ENCODE measurements at places on chromosomes 11 and 22.

GRCh38 chr11:705646-706438, at the start of gene EPS8L2:
Gene EPS8L2 (plus strand): TSS chr11:706231. CDS start chr11:709408, 3,177 bp downstream.
- no peak for DNase-seq

DNA sequence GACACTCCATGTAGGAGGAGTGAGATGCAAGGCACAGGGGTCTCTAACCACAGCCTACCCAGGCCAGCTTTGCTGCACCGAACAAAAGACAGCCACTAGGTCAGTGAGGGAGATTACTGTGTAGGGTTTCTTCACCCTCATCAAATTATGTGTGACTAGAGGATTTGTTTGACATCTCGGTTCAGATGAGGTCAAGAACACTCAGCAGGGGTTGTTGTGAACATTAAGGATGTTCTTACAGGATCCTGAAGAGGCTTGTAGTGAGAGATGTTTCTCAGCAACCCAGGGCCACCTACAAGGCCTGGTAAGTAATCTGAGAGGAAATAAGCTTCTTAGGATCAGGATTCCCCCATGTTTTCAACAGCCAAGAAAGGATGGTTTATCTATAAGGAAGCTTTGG, 202.1 kb downstream of the NXPE2 start:
- no peak for DNase-seq

GRCh38 chr22:46905834-46906233, 143.4 kb downstream of the TBC1D22A start:
- no peak for DNase-seq

DNA sequence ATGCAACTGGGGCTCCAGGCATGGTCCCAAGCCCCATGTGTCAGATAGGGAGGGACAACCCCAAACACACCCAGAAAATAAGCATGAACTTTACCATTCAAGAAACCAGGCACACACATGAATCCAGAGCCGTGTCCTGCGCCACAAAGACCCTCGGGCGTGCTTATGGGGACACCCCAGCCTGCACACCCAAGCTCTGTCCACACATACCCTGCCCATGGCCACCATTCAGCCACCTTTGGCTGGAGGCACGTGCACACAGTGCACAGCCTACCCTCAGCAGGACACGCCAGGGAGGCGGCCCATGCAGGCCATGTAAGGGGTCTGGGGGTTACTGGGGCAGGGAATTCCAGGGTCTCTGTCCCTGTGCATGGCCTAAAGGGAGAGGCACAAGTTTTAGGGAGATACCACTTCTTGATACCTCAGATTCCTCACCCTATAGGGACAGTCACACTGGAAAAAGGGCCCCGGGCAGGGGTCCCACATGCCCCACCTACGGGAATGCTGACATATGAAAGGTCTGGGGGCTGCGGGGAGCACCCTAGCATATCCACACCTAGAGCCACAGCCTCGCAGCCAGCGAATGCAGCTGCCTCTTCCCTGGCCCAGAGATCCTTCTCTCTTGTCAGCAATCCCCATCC, 20.6 kb downstream of the PACSIN2 start:
- DNase-seq: no peak

DNA sequence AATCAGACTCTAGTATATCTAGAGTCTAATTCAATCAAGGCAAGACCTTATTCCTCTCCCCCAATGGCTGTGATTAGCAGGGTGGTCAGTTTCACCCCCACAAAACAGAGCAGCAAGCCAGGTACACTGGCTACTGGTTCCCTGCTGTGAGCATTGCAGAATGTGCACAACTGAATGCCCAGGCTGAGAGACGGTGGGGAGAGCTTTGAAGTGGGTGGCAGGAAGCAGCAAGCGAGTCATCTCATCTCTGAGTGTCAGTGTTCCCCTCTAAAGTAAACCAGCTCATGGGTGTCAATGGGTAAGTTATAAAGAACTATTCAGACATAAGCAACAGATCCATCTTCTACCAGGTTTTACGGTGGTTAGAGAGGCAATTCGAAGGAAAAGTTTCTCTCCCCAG, 37.6 kb downstream of the GAB4 start:
- DNase-seq: no peak

GRCh38 chr11:119594639-119595249, 134.3 kb downstream of the NECTIN1 start:
- no peak for DNase-seq

GRCh38 chr11:93118276-93118675, 79.5 kb downstream of the SLC36A4 start:
- DNase-seq: no peak

DNA sequence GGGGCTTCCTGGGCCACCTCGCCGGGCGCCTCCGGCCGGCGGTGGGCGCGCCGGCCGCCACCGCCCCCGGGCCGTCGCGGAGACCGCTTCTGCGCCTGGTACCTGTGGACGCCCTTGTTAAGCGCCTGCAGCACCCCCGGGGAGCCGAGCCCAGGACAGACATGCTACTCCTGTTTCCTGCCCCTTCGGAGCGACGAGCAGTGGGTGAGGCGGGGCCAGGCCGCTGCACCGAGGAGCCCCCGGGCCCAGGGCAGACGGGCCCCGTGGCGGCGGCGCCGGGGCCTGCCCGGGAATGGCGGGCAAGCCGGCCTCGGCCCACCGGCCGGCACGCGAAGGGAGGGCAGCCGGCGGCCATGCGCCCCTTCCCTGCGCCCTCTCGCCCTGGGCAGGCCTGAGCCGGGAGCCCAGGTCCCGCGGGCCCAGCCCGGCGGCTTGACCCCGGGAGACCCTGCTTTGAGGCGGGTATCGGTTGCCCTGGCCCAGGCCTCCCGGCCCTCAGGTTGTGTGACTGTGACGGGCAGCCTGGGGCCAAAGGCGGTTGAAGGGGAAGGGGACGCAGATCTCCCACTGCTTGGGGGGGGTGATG, 789 bp upstream of the KDM2A start:
- peak; percentile 54 for DNase-seq

GRCh38 chr11:32348502-32348901, 86.8 kb downstream of the WT1 start:
- no peak for DNase-seq

DNA sequence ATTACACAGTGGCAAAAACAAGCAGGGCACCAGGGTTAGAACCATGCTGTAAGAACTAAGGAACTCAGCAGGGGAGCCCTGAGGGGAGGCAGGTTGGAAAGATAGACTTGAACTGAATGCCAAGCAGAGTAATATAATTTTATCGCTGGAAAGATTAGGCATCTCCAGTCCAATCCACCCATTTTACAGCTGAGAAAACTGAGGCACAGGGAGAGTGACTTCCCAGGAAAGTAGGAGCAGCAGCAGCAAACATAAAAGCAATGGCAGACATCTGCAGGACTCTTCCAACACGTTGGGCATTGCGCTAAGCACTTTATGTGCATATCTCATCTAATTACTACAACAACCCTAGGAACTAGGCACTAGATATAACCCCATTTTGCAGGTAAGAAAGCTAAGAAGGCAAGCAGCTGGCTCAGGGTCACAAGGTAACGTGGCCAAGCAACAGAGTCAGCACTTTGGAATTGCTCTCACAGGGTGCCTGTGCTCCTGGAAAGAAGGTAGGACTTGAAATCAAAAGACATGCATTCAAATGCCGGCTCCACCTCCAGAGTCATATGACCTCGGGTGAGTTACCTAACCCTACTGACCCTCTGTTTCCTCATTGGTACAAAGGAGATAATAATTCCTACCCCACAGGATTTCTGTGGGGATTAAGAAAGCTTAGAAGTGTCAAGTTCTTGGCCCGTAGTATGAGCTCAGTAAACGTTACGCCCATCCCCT, 215.3 kb downstream of the BARX2 start:
- no peak for DNase-seq

- no peak for DNase-seq
Measured at GRCh38 chr11:27348340-27348873, 14.6 kb downstream of the CCDC34 start.

DNA sequence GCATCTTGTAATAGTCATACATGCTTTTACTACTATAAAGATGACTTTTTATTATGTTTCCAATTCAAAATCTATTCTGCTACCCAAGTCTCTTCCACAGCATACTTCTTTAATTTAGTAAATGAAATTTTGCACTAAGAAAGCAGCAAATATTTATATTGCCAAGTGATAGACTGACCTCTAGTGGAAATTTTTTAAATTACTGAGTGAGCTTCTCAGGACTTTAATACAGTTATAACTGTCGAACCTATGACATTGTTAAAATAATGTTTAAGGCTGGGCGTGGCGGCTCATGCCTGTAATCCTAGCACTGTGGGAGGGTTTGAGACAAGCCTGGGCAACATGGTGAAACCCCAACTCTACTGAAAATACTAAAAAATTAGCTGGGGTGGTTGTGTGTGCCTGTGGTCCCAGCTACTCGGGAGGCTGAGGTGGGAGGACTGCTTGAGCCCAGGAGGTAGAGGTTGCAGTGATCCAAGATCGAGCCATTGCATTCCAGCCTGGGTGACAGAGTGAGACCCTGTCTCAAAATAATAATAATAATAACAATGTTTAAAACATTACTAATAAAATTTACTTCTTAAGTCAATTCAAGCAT, 27.3 kb downstream of the STK33 start:
- peak; percentile 27 for DNase-seq

GRCh38 chr22:39114112-39114511, 17.1 kb downstream of the APOBEC3H start:
- no peak for DNase-seq

GRCh38 chr11:35083431-35084238, 55.3 kb upstream of the CD44 start:
- peak; percentile 82 for DNase-seq

DNA sequence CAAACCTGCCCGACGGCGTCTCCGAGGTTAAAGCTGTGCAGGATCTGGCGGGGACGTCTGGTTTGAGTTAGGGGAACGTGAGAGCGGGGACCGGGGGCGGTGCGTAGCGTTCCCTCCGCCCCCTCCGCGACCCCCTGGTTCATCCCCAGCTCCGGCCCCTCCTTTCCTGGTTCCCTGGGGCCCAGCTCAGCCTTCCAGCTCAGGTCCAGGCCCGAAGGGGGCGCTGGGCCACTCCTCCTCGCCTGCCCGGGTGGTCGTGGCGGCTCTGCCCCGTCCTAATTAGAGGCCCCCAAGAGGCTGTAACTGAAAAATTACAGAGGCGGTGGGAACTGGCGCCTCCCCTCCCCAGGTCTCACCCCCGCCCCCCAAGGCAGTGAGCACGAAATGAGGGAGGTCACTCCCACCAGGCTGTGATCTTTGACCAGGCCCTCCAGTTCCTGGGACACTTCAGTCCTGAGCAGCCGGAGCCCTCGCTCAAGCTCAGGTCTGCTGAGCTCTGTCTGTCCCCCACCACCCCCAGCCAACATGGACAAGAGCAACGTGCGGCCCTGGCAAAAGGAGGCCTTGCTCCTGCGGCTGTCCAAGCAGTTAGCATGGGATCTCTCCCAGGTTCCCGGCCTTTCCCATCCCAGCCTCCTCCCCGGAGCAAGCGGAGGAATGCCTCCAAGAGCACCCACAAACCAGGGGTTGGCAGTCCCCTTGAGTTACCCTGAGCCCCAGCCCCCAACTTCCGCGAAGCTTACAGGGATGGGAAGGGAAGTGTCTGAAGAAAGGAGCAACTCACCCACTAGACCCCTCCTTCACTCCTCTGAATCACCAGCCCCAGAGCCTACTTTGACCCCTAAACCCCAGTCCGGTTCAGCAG, 3.3 kb downstream of the CD248 start:
- no peak for DNase-seq

GRCh38 chr11:110463153-110463552, 33.4 kb downstream of the FDX1 start:
- DNase-seq: no peak

DNA sequence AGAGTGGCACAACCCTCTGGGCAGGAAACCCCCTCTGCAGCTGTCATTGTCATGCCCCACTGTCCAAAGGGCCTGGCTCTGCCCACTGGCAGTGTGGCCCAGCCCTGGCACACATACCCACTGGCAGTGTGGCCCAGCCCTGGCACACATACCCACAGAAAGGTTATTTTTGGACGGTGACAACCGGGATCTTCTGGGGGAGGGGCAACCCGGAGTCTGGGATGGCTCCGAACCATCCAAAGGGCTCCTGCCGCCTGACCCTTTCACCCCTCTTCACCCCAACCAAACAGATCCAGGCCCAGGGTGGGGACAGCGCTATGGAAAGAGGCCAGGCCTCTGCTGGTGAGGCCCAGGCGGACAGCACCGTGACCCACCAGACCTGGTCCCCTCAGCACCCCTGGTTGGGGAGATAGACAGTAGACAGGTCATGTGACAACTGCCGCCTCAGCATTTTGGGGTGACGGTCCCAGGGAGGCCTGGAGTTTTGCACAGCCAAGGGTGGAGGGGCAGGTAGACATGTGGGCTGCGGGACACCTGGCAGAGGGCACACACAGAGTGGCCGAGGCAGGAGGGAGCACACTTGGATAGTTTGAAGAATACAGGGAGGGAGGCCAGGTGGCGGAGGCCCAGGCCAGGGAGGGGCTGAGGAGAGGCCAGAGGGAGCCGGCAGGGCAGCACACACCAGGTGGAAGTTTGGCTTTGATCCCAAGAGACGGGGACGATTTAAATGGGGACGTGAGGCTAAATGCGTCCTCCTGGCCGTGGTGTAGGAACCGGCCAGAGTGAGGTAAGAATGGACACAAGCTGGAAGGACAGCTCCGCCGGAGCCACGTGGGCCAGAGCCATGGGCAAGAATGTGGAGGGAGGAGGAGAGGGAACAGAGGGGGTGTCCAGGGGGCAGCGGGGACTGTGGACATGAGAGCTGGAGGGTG, 2.9 kb downstream of the MAPK12 start:
- no peak for DNase-seq

GRCh38 chr11:85123752-85124231, 503.4 kb downstream of the DLG2 start:
- no peak for DNase-seq

GRCh38 chr11:106286881-106287504, 209.5 kb downstream of the AASDHPPT start:
- no peak for DNase-seq

GRCh38 chr22:50045211-50046018, 12.7 kb downstream of the TTLL8 start:
- no peak for DNase-seq

- no peak for DNase-seq
Measured at GRCh38 chr11:36361901-36362391, 65.9 kb downstream of the PRR5L start.

GRCh38 chr11:66546966-66547661, 411 bp downstream of the ACTN3 start:
- no peak for DNase-seq

GRCh38 chr22:17882727-17883126, 108.5 kb upstream of the BID start:
- DNase-seq: no peak

DNA sequence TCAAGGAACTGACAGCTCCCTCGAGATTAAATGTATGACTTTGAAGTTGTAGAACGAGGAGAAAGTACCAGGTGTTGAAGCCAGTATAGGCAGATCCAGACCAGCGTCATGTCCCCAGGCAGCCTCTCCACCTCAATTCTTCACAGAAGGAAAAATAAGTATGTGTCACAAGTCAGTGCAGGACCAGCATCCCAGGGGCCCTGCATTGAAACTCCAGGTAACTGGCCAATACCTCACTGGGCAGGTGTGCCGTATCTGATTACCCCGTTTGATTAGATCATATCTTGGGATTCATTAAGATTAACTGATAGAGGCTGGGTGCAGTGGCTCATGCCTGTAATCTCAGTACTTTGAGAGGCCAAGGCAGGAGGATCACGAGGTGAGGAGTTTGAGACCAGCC, 466.7 kb upstream of the B3GAT1 start:
- no peak for DNase-seq

- DNase-seq: no peak
Measured at GRCh38 chr11:108912581-108912980, 247.7 kb downstream of the DDX10 start.

Measured in naive thymus-derived CD4-positive, alpha-beta T cell (primary cell).